ENCODE measurements at places on chromosomes 13 and 19.

DNA sequence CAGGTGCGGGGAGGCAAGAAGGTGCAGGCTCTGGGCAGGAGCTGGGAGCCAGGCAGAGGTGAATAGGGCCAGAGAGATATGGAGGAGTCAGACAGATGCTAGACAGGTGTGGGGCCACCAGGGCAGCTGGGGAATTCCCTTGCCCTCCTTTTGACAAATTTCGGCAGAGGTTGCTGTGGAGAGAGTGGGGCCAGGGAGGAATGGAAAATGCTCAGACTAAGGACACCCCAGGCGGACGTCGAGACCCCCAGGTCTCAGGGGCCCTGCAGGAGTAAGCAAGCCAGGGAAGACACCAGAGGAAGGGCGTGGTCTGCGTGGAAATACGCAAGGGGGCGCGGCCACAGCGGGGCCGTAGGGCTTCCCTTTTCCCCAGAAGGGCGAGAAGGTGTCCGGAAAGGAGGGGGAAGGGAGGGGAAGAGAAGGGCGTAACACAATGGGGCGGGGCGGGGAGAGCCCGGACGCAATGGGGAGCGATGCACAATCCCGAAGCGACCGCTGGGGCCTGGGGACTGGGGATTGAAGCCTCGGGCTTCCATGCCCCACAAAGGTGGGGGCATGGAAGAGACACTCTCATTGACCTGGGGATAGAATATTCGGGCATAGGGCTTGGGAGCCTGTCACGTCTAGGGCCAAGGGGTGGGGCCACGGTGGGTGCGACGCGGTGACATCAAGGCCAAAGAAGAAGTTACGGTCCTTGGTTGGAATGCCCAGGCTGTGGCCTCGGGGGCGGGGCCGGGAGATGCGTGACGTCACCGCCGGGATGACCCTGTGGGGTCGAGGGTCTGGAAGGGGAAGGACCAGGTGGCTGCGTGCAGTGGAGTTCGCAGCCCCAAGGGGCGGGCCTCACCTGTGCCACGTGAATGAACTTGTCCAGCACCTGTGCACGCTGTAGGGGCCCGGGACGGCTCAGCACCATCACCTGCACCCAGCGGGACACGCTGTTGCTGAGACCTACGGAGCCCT, 8.2 kb downstream of the RASGRP4 start:
- DNase-seq: no peak

GRCh38 chr19:42295831-42296525, 6.0 kb upstream of the PRR19 start:
- DNase-seq: peak; percentile 77

GRCh38 chr13:86445206-86445605, 646.0 kb upstream of the SLITRK6 start:
- DNase-seq: no peak

DNA sequence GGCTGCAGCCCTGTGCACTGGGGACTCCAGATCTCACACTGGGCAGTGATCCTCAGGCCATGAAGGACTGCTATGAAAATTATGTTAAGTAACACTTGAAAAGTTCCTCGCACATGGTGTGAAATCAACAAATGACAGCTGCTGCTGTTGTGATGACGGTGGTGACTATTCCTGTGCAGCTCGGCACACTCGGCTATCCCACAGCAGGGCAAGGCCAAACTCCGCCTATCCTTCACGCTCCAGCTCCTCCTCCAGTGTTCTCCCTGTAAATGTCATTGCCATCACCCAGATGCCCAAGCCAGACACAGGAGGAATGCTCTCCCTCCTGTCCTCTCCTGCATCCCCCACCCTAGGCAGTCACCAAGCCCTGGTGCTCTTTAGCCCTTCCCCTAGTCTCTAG, 31.3 kb downstream of the GRIK5 start:
- DNase-seq: no peak

GRCh38 chr13:60155978-60156377, 7.8 kb downstream of the DIAPH3 start:
- DNase-seq: no peak

- DNase-seq: no peak
These were observed 96.3 kb downstream of the PTPRS start for GRCh38 chr19:5244351-5244750.

- DNase-seq: no peak
These were observed 23.4 kb downstream of the RDH8 start for GRCh38 chr19:10036601-10037071.

DNA sequence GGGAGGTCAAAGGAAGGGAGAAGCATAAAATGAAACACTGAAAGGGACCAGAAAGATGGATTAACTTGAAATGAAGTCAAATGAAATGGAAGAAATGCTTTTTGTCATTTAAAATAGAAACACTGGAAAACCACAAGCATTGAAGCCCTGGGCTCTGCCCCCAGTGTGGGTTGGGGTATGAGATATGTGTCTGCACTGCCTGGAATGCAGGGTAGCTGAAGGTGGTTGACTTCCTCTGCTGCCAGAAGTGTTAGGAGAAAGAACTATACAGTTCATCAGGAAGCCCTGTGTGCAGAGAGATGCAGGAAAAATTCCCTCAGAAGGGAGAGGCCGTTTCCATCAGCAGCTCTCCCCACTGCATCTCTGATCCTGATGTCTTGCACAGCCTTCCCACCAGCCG, 69.2 kb downstream of the DHRS12 start:
- DNase-seq: peak; percentile 11

DNA sequence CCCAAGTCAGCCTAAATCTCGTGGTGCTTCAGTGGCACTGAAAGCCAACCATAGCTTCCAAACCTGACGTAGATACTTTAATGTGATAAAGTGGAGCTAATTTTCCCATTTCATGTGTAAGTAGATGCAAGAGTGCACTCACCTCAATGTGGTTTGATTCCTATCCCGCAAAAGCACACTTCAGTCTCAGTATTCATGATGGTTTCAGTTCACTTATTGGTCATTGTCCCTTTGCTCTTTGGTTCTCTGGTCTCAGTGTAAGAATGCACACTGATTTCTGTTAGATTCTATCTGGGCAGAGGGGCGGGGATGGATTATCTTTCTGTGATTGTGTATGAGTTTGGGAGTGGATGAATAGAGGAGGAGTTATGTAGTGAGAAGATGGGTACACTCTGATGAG, 340.6 kb downstream of the KCNRG start:
- no peak for DNase-seq

- no peak for DNase-seq
These were observed 7.6 kb downstream of the ALOX5AP start for GRCh38 chr13:30742901-30743300.

DNA sequence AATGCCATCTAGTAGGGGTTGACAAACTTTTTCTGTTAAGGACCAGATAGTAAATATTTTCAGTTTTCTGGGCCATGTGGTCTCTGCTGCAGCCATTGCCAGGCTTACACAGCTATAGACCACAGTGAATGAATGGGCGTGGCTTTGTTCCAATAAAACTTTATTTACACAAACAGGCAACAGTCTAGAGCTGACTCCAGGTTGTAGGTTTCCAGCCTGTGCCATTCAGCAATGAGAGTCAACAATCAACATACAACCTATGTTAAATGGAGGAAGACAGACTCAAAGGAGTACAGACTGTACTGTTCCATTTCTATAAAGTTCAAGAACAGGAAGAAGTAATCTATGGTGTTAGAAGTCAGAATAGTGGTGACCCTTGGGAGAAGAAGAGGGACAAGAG, 15.2 kb upstream of the IZUMO2 start:
- DNase-seq: no peak

GRCh38 chr13:93843082-93843481, 616.5 kb downstream of the GPC6 start:
- no peak for DNase-seq

DNA sequence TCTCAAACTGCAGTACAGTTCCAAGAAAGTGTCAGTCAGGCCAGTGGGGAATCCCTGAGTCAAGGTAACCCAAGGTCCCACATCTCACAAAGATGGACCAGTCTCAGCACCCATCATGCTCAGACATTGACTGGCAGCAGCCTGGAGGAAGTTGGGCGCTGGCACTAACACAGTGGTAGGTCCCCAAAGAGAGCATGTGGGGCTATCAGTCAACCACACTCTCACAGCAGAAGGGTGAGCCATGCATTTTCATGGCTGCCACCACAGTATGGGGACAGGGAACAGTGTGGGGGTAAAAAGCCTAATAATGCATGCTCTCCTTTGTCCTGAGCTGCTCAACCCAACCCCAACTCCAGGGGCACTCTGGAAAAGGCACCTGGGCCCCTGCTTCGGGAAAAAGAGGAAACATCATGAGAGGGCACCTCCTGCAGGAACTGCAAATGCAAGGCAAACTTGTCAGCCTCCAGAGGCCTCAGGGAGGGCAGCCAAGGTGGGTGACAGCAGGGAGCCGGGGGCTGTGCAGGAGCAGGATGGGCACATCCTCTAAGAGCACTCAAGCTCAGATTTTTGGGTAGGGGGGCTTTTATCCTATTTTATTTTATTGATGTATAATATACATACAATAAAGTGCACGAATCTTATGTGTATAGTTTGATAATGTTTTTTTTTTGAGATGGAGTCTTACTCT, 9.5 kb upstream of the PLEKHF1 start:
- DNase-seq: no peak

GRCh38 chr19:46927106-46927505, 66.3 kb downstream of the ARHGAP35 start:
- no peak for DNase-seq

- no peak for DNase-seq
These were observed 6.7 kb upstream of the MYCBP2 start for GRCh38 chr13:77333594-77333993.

DNA sequence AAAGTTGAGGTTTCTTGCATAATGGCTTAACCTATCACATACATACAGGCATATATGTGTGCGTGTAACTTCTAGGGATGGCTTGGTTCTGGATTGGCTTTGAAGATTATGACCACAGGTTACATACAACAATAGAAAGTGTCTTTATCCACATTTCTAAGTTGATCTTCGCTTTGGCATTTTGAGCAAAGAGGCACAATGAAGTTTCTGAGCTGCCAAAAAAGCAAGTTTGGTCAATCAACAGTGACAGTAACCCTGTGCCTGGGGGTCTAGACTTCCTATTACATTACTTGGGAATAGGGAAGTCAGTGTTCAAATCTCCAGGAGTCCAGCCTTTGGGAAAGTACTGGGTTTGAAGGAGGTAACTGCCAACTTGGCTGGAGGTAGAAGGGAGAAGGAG, 3.1 kb upstream of the SOX1 start:
- DNase-seq: no peak

DNA sequence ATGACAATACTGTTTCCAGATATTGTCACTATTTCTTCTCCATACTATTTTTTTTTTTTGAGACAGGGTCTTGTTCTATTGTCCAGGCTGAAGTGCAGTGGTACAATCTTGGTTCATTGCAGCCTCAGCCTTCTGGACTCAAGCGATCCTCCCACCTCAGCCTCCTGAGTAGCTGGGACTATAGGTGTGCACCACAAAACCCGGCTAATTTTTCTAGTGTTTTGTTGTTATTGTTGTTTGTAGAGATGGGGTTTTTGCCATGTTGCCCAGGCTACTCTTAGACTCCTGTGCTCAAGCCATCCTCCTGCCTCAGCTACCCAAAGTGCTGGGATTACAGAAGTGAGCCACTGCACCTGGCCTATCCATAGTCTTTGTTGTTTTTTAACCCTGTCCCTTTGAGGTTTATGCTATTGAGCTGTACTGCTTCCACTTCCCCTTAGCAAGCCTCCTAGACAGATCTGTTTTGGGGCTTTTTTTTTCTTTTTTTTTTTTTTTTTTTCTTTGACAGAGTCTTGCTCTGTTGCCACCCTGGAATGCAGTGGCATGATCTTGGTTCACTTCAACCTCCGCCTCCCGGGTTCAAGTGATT, 27.6 kb upstream of the MAP3K10 start:
- no peak for DNase-seq

GRCh38 chr13:41917641-41918040, 43.3 kb downstream of the VWA8 start:
- no peak for DNase-seq

GRCh38 chr19:38667661-38668171, 20.3 kb downstream of the ACTN4 start:
- no peak for DNase-seq

- no peak for DNase-seq
These were observed 1.5 kb downstream of the HIPK4 start for GRCh38 chr19:40388481-40388880.

DNA sequence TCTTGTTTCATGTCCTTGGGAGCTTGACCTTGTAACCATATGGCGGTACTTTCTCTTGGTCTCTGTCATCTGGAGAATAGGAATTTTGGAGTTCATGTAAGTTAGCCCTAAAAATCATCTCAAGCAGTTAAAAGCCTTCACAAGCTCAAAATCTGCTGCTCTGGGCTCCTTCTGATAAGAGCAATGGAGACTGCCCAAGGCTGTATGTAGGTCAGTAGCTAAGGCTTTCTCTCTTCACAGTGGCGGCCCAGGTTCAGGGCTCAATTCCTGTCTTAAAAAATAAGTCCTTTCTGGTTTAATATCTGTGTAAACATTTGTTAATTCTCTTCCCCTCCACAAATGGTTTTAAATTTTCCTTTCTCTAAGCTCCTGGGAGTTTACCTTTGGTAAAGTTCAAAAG, 45.3 kb upstream of the ANKRD10 start:
- no peak for DNase-seq

DNA sequence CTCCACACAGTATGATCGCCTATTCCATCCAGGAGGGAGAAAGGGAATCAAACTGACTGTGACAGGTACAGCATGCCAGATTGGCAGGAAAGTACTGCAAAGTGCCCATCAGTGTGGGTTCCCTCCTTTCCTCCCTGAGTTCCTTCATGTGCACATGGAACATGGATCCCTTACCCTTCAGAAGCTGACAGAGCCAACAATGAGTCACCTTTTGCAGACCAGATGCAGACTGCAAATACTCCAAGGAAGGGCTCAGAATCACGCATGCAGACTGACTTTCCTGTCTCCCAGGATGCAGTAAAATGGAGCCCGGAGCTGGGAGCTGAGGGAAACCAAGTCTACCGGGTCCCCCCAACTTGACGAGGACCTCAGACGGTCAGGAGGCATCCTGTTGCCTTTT, 41.8 kb downstream of the SACS start:
- no peak for DNase-seq

DNA sequence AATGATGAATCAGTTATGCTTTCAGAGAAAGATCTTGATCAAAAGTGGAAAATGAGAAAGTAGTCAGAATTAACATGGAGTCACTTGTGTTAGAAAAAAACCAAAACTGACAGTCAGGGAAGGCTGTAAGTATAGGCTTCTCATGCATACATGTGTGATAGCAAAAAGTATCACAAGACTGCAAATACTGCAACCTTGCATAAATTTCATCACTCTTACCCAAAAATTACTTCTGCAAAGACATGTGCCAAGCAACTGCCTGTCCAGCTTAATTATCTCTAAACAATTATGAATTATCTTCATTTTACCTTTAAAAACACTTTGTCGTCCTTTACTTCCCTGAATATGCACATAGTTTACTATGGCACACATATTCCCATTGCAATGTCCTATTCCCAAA, 2466.4 kb upstream of the PCDH20 start:
- no peak for DNase-seq

- no peak for DNase-seq
These were observed 130.5 kb downstream of the PAN3 start for GRCh38 chr13:28268800-28269223.

- peak; percentile 61 for DNase-seq
These were observed at the start of gene NEK5 for GRCh38 chr13:52128714-52129700. TSS of gene NEK5 (minus strand) at chr13:52129073. CDS start at chr13:52127482, 1,591 bp downstream.

- no peak for DNase-seq
These were observed 18.4 kb downstream of the CYTH2 start for GRCh38 chr19:48487544-48487943.

Measured in urothelium cell line (cell line).